ENCODE measurements at places on chromosomes 7 and 10.
A peak's percentile ranks its signal among the peaks of the same experiment; 100 is the strongest.

- DNase-seq: no peak
Measured at GRCh38 chr7:155218276-155219153, 79.2 kb upstream of the INSIG1 start.

- DNase-seq: no peak
Measured at GRCh38 chr7:127600885-127601284, 7.3 kb downstream of the FSCN3 start.

- DNase-seq: no peak
Measured at GRCh38 chr7:138097064-138097741, 20.9 kb downstream of the AKR1D1 start.

- no peak for DNase-seq
Measured at GRCh38 chr10:33386926-33387325, 52.5 kb upstream of the NRP1 start.

DNA sequence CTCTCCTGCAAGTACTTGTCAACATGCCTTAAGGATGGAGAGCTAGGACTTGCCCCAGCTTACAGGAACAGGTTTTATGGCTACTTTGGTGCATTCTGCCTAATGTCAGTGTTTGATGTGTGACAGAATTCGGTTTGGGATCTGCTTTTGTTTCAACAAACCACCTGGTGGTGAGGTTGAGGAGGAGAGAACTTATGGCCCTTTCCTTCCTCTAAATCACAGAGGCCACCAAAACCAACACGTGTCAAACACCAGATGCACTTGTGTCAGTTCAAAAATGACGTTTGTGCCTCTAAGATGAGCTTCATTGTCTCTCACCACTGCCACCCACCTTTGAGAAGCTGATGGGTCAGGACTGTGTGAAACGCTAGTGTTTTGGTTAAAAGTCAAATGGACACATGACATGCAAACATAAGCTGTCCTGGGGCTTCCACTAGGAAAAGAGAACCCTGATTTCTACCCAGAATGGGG lies 83.9 kb downstream of the OSBPL3 start:
- no peak for DNase-seq

DNA sequence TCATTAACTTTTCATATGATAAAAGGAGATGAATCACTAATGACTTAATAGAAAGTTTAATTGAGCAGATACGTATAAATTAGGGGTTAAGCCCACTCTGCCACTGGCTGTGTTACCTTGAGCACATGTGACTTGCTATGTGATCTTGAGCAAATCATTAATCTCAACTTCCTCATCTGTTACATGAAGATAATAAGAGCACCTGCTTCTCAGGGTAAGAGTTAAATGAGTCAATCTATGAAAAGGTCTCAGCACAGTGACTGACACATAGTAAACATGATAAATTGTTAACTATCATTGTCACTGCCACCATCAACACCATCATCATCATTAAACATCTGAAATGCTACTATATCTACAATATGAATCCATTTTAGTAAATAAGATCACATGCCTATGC lies 110.8 kb downstream of the TPK1 start:
- DNase-seq: no peak

- DNase-seq: no peak
Measured at GRCh38 chr10:44993226-44993921, 7.3 kb upstream of the ZNF22 start.

DNA sequence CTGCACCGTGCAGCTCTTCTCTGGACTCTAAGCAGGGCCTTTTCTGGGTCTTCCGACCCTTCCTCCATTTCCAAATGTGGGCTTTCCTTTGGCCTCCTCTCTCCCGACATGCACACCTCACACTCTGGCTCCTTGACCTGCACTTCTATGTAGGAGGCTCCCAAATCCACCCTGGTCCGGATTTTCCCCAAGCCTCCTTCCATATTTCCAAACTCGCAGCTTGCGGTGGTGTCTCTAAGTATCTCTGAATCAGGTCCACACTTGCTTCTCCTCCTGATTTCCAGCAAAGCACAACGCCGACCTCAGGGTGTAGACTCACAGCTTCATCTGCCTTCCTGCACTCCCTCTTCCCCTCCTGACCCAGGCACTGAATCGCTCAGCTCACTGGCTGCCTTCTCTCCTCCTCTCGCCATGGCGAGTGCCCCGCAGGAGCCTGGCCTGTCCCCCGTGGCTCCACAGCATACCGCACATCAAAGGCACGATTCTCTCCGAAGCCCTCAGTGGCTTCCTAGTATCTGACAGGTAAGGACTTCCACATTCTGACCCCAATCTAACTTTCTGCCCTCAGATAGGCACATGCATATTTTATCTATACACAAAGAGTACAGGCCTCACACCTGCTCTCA lies 27.8 kb downstream of the DIP2C start:
- DNase-seq: no peak

- DNase-seq: no peak
Measured at GRCh38 chr7:20219446-20220292, 2.5 kb upstream of the MACC1 start.

- no peak for DNase-seq
Measured at GRCh38 chr7:17773289-17773626, 167.0 kb downstream of the SNX13 start.

- DNase-seq: peak; percentile 49
Measured at GRCh38 chr7:5701085-5701914, 80.2 kb downstream of the RNF216 start.

DNA sequence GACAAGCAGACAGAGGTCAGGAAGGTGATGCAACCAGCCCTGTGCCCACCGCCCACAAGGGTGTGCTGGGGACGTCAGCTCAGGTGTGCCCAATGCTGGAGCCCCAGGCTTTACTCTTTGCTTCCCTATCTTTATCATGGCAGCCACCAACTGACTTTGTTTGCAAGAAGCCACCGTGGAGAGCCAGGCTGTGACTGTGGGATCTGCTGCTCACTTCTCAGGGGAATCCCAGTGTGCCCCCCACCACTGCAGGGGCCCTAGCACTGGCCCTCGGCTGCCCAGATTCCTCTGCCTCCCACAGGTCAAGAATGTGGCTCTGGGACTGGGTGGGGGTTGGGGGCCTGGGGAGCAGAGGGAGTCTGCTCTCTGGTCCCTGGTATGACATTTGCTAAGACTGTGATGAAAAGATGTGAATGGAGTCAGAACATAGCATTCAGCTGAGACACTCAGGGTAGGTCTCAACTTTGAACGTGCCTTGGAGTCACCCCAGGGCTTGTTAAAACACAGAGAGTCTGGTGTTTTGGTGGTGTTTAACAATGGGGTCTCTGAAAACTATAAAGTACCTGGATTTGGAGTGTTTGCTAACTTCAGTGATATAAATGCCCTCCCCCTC lies 47.3 kb downstream of the ARHGAP22 start:
- DNase-seq: no peak

DNA sequence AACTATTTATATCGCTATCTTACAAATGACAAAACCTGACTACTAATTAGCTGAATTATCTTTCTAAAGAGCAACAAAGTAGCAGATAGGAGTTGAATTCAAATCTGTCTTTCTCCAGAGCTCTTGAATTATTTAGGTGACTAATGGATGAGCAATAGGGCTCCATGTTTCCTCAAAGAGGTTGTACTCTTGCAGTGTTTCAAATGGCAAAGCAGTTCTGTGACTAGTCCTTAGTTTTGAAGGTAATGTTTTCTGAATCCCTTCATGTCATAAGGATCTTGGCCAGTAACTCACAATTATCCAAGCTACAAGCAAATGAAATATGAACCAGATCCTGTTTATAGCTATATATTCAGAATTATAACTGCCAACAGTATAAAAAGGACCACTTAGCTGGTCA lies 999.7 kb downstream of the NRG3 start:
- no peak for DNase-seq

Measured in stimulated activated CD4-positive, alpha-beta T cell treated with anti-CD3 and anti-CD28 coated beads, Interleukin-12 subunit alpha, Interleukin-12 subunit beta, amount 100 ng/mL, for 24 hours (primary cell).